ENCODE measurements at places on chromosomes 7 and 10.

- DNase-seq = no peak
Observed at GRCh38 chr7:40393660-40394059, 258.9 kb downstream of the SUGCT start.

DNA sequence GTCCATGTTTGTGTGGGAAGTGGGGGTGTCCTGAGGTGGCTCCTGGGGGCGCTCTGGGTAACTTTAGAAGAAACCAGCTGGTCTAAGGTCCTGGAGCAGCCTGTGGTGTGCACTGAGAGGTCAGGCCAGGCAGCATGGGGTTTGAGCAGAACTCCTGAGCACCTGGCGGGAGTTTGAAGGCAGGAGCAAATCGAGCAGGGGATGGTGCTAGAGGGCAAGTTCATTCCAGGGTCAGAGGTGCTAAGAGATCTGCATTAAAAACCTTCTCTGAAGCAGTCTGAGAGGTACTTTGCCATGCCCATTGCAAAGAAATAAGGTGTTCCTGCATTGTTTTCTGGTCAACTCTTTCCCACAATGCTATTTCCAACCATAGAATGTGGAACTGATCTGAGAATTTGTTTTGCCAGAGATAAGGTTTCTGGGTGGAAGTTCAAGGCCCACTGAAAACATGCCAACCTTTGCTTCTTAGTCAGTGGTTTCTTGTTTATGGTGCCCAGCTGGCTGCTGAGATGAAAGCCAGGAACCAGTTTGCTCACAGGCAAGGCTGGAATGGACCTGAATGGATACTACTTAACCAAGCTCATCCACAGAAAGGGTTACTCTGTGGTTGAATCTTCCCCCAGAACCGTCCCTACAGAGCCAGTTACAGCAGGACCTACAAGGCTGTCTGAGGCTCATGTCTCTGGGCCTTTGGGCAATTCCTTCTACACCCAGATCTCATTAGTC lies 136.3 kb upstream of the TMEM72 start:
- DNase-seq = no peak

GRCh38 chr10:32379318-32379949 lies 32.5 kb upstream of the EPC1 start:
- DNase-seq = no peak

DNA sequence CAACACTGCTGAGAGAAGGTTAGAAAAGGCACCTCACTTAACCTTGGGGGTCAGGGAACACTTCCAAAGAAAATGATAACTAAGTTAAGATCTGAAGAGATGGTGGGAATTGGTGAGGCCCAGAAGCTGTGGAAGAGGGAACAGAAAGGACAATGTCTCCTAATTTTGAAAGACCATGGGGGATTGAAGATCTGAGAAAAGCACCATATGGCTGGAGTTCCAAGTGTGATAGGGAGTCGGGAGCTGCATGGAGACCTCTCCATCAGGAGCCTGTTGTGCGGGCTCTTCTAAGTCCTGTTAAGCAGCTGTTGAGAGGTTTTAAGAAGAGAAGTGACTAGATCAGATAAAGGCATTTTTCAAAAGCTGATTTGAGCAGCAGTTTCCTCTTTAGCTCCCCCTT lies 254.3 kb downstream of the CDK14 start:
- no peak for DNase-seq

- no peak for DNase-seq
Observed at GRCh38 chr7:128891942-128892269, 18.6 kb downstream of the KCP start.

GRCh38 chr10:126222736-126223511 lies 165.4 kb downstream of the ADAM12 start:
- DNase-seq = no peak

- no peak for DNase-seq
Observed at GRCh38 chr10:124071141-124071540, 22.3 kb downstream of the CHST15 start.

DNA sequence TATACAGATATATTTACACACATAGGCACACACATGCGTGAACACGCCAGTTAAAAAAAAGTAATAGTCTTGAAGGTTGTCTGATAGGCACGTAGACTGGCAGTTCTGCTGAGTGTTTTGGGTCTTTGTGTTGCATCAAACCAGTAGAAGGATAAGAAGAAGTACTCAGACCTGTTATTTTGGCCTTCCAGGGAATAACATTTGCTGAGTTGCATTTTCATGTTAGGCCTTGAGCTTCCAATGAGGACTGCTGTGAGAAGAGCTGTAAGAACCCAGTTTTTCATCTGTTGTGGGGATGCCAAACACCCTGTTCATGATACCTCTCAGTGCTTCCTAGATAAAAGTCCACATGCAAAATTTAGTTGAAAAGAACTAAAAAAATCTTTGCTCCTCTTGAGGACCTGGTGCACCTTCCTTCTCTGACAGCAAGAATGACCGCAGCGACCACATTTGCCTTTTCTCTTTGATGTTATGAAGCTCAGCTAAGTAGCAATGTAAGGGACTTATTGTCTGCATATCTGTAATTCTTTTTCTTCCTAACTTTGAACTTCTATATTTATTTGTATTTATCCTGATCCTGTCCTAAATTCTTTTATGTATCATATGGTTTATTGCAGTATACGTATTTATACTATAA lies 27.2 kb downstream of the HIPK2 start:
- no peak for DNase-seq

DNA sequence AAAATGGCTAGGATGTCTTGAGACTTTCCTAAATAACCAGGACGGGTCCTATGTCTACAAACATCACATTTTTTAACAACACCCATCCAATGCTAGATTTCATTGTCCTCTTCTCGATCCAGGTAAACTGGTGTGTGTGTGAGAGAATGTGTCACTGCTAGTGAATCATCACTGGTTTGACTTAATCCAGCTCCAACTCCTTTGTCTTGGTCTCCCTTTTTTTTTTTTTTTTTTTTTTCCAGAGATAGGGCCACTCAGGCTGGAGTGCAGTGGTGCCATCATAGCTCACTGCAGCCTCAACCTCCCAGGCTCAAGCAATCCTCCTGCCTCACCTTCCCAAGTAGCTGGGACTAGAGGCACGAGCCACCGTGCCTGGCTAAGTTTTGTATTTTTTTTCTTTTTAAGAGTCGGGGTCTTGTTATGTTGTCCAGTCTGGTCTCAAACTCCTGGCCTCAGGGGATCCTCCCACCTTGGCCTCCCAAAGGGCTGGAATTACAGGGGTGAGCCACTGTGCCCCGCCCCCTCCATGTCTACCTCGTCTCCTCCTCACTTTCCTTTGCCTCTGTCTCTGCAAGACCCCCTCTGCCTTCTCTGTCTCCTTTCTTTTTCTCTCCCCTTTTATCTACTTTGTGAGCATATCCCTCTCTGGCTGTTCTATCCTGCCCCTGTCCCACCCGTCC lies 2.2 kb upstream of the UFSP1 start:
- DNase-seq = no peak

DNA sequence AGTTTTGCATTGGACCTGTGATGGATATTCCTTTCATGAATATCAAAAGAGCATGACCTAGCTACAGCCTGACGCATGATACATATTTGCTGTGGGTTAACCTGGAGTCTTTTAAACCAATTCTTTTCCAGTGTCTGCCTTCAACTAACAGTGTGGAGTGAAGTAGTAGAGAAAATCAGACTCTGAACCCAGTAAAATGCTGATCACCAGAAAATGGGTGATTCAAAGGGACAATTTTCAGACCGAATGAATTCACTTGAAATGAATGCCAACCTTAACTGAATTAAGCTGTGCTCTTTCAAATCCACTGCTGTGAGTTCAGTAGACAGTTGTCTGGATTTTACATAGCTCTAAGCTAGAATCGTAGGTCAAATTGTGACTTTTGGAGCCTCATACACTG lies 123.0 kb downstream of the CDK14 start:
- no peak for DNase-seq

GRCh38 chr10:4006051-4006450 lies 221.0 kb upstream of the KLF6 start:
- DNase-seq = no peak

GRCh38 chr10:85619832-85620231 lies 746.8 kb downstream of the GRID1 start:
- no peak for DNase-seq

DNA sequence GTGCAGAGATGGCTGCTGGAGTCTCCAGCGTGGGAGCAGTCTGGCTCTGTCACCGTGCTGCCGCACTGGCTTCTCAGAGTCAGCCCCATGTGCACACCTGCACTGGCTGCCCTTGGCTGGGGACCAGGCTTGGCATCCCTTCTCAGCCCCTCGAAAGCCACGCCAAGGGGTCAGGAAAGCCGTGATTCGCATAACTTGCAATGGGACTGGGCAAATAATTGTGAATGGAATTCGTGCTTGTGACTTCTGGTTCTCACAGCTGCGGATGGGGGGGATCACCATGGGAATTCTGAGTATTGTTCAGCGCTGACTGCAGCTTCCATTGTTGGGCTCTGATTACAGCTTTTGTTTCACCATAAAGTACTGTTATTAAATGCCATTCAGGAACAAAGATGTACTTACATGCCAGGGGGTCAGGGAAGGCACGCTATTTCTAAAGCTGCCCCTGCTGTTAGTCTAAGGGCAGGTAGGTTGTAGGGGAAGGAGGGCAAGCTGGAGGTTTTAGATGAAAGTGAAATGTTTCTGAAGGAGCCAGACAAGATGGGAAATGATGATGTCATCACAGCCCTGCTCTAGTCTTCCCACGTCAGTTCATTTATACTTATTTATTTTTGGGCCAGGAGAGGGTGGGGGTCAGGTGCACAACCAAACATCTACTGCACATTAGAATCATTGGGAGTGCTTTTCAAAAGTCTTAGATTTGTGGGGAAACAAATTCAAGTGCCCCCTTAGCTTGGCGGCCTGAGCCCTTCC lies 5.8 kb upstream of the PLEKHA1 start:
- no peak for DNase-seq

- DNase-seq = no peak
Observed at GRCh38 chr10:133262696-133263095, 14.0 kb downstream of the ADAM8 start.

Data from activated naive CD8-positive, alpha-beta T cell treated with anti-CD3 and anti-CD28 coated beads, Interleukin-2, amount 50 U/mL, for 24 hours (primary cell).